Heart left ventricle (tissue), 16 donors: ENCODE measurements at places on chromosomes 3 and 15. TPM values are rescaled to one million over a fixed set of nuclear protein-coding genes. Genes with fewer than 3 reads are reported as not detected.

- H3K4me3 ChIP-seq = no peak overlapping the region
- DNase-seq = no peak
- H3K4me1 ChIP-seq = peaks cover 24% of the 10 kb centered on the region
- no peak overlapping the region for H3K27ac ChIP-seq
- H3K36me3 ChIP-seq = no peaks in the 10 kb centered on the region
Observed at GRCh38 chr3:23162934-23163333, 40.2 kb upstream of the UBE2E2 start.

- H3K4me1 ChIP-seq = no peaks in the 10 kb centered on the region
- H3K27me3 ChIP-seq = no peaks in the 10 kb centered on the region
- no peaks in the 10 kb centered on the region for H3K36me3 ChIP-seq
Observed at GRCh38 chr3:48187579-48188265, 495 bp downstream of the CDC25A start.

DNA sequence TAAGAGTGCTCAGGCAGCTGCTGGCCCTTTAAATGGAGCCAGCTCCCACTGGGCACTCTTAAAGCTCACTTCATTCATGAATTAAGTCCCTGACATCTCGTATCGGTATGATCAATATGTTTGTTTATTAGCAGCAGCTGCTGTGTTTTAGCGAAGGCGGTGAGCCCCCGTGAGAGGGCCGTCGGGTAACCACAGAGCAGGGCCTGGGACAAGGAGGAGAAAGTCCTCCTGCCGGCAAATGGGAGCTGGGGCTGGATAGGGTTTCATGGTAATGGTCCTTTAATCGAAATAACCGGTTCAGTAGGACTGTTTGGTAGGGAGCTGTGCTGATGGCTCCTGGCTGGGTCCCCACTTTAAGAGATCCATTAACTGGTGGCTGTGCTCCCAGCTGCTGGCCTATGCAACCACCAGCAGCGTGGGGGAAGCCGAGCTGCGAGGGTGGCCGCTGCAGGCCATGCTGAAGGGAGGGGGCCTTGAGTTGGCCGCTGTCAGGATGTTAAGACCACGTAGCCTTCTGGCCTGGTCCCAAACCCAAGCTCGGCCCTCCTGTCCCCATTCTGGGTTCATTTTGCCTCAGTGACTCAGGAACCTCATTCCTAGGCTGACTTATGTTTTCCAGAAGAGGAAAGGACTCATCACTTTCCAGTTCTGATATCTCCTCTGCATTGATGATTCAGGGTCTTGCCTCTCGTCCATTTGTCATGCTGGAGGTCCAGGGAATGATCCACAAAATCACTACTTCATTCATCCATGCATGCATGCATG is 67.6 kb upstream of the NTRK3 start:
- H3K36me3 ChIP-seq = no peaks in the 10 kb centered on the region
- no peaks in the 10 kb centered on the region for H3K27me3 ChIP-seq
- H3K4me1 ChIP-seq = no peaks in the 10 kb centered on the region

GRCh38 chr15:81050259-81050658 is 49.5 kb downstream of the TLNRD1 start:
- H3K27me3 ChIP-seq = no peaks in the 10 kb centered on the region

OXSM gene
- total RNA-seq = 15.0 TPM

FBXO40 gene
- 98.9 TPM for total RNA-seq
